GM12878 (cell line): ENCODE measurements at places on chromosomes 16 and 17.

- no peak for DNase-seq
Measured at GRCh38 chr17:45305530-45306087, 11.2 kb downstream of the MAP3K14 start.

DNA sequence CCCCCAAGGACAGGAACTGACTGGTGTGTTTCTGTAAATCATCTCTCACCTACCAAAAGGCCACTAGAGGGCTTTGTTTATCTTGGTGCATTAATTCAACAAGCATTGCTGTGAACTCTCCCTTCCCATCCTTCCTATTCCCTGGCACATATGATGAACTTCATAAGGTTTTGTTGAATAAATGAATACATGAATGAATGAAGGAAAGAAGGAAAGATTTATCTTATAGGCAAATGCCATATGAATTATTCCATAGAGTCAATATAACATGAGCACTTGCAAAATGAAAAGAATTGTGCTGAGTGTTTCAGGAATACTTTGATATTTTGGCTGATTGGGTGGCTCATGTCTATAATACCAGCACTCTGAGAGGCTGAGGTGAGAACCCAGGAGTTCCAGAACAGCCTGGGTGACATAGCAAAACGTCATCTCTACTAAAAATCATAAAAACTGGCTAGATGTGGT, 4.3 kb downstream of the SPDYE4 start:
- no peak for DNase-seq

- no peak for DNase-seq
Measured at GRCh38 chr16:81067166-81067565, 9.9 kb downstream of the C16orf46 start.

DNA sequence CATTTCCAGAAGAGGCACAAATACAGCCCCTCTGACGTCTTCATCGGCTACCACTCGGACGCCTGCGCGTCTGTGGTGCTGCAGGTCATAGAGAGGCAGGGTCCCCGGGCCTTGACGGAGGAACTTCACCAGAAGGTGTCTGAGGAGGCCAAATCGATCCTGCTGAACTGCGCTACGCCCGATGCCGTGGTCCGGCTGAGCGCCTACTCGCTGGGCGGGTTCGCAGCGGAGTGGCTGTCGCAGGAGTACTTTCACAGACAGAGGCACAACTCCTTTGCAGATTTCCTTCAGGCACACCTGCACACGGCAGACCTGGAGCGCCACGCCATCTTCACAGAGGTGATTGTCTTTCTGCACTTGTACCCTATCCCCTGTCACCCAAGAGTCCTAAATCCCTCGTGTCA, 67.0 kb upstream of the ENDOV start:
- DNase-seq = no peak

- no peak for DNase-seq
Measured at GRCh38 chr17:58246104-58246740, 7.8 kb downstream of the LPO start.

DNA sequence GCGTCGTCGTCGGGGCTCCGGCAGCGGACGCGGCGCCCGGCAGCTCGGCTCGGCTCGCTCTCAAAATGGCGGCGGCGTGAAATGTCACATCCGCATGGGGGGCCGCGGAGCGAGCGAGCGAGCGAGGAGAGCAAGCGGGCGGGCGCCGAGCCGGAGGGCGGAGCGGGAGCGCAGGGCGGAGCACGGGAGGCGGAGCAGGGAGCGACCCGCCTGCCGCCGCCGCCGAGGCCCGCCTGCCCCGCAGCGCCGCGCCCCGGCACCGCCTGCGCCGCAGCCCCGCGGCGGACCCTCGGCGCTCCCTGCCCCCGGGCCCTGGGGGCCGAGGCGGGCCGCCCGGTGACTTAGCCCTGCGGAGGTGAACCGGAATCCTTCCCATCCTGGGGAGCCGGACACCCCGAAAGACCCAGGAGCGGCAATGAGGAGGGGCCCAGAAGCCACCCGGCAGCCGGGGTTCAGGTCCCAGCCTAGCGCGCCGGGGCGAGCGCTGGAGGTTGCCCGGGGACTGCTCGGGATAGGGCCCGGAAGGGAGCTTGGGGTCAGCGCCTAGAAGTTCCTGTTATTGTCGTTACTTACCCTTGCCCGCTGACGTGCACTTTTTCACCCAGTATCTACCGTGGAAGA, at the start of gene USP7:
USP7 (minus strand) TSS at position 86 of the 621 bp plus-strand sequence. CDS start 621 bp downstream, outside the sequence.
- DNase-seq = no peak

- no peak for DNase-seq
Measured at GRCh38 chr17:27868565-27868964, 24.6 kb downstream of the LYRM9 start.

DNA sequence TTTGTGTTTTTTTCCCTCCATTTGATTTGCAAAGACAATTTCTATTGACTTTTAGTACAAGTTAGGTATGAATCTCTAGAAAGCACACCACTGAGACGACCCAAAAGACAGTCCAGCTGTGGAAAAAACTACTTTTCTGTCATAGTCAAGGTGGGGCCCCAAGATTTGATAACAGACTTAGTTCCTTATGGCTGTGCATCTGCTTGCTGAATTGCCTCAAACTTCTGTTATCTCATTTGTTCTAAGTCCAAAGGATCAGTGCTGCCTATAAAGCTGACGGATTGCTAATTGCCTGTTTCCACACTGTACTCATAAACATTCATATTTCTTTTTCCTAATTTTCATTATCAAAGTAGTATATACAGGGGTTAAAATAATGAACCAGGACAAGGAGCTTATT, 180.8 kb downstream of the SPECC1 start:
- no peak for DNase-seq

DNA sequence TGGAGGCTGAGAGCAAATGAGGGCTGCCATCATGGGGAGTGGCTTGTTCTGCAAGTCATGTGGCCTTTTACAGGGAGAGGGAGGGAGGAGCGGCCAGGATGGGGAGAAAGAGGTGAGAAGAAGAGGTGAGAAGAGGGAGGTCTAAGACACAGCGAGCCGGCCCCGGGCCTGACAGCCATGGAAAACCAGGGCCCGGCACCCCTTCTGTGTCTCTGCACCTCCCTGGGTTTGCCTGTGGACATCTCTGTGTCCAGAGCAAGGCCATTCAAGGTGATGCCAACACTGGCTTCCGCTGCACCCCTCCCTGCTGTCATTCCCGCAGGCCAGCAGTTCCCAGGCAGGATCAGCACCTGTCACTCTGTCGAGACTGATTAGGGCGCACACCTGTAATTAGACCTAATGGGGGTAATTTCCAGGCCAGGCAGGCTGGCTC, 75.6 kb downstream of the MGAT5B start:
- DNase-seq = no peak

DNA sequence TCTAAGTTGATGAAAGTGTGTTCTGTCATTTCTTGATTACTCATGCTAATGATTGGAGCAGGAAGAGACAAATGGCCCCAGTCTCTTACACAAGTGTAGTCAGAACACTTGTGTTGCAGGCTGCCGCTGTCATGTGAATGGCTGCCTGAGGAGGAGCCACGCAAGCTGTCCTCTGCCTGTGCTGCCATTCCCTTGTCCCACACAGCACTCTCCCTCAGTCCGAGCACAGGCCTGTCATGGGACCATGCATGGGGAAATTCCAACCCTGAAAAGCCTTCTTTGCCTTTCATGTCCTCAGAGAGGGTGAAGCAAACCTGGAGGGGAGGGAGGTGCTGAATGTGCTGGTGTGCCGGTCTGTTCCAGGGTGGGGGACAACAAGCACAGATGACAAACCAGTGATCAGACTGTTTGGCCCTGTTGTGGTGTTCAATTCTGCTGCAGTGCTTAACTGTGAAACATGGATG, 109.4 kb downstream of the MRTFB start:
- no peak for DNase-seq

GRCh38 chr16:87560428-87561199, 41.7 kb upstream of the JPH3 start:
- DNase-seq = no peak

GRCh38 chr16:10791048-10791447, 27.5 kb downstream of the TVP23A start:
- peak; percentile 59 for DNase-seq

- no peak for DNase-seq
Measured at GRCh38 chr16:86761111-86762031, 183.0 kb downstream of the FOXL1 start.

- no peak for DNase-seq
Measured at GRCh38 chr17:17561408-17562145, 29.9 kb downstream of the PEMT start.

DNA sequence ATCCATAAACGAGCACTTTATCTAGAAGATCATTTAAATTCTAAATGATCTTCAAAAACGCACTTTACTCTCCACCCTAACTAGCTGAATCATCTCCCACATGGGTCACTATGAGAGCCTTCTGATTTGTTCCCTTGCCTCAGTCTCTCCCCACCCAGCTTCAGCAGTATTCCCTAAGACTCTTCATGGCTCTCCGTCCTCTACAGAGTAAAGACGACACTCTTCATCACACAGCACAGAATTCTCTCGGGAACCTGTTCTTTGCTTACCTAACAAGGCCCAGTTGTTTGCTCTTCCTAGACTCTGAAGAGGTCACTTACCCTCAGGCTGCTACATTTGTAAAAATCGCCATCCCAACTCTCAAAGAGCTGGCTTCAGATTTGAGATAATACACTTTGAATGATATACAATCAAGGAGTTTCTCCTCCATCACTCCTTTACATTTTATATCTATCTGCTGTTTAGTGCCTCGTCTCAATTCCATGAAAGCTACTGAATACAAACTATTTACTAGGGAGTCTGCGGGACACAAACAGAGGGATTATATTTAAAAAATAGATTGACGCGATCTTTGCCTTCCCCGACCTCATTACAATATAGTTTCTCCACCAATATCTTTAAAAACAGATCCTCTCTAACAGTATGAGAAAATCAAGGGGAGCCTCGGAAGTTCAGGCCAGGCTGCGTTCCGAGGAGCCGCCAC, 511 bp upstream of the LIG3 start:
- no peak for DNase-seq

- DNase-seq = no peak
Measured at GRCh38 chr17:76537578-76538280, at the start of gene CYGB. TSS of gene CYGB (minus strand) at chr17:76537709. CDS start at chr17:76537542, 167 bp downstream.

- no peak for DNase-seq
Measured at GRCh38 chr16:72902206-72902605, 145.7 kb downstream of the ZFHX3 start.

DNA sequence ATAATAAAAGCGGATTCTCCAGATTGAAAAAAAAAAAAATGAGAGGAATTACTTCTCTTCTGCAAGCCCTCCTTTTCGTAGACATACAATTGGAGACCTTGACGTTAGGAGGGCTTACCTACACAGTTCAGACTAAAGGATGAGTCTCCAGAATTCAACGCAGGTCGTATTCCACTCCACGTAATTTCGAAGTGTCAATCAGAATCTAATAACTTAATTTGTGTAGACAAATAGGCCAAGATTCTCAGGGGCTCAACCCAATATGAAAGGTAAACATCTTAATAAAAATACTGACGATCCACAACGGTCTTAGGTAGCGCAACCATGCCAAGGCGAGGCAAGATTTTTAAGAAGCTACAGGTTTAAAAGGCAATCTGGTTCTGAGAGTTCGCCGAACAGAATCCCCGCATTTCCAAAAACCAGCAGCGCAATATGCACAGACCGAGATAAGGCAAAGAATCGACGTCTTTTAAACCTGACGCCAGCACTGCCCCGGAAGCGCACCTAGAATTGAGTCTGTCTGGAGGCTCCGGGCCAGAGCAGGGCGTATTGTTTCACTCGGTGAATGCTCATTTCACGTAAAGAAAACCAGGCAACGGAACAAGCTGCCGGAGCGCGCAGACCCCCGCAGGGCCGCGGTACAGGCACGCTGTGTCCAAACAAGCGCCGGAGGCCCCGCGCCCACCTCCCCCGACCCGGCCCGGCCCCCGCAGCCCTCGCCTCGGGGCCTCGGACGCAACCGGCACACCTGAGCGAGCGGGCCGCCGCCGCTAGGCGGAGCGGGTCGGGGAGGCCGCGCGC, 623 bp downstream of the MBTPS1 start:
- no peak for DNase-seq

DNA sequence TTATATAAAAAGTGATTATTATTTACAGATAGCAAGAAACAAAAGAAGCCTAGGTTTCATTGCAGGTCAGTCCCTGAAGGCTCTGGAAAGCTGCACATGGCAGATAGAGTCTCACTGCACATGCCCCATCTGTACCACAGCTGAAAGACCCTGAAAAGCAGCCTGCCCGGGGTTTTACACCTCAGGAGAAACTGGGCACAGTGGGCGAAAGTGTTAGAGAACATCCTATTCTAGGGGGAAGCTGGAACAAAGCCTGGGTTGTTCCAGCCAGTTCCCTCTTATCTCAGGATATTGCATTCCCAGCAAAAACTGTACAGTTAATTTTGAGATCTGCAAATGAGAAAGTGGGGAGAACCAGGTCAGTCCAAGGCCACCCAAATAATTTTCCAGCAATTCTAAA, 419.7 kb downstream of the CNTNAP4 start:
- DNase-seq = no peak

- DNase-seq = peak; percentile 46
Measured at GRCh38 chr16:80480664-80481063, 60.1 kb upstream of the DYNLRB2 start.

DNA sequence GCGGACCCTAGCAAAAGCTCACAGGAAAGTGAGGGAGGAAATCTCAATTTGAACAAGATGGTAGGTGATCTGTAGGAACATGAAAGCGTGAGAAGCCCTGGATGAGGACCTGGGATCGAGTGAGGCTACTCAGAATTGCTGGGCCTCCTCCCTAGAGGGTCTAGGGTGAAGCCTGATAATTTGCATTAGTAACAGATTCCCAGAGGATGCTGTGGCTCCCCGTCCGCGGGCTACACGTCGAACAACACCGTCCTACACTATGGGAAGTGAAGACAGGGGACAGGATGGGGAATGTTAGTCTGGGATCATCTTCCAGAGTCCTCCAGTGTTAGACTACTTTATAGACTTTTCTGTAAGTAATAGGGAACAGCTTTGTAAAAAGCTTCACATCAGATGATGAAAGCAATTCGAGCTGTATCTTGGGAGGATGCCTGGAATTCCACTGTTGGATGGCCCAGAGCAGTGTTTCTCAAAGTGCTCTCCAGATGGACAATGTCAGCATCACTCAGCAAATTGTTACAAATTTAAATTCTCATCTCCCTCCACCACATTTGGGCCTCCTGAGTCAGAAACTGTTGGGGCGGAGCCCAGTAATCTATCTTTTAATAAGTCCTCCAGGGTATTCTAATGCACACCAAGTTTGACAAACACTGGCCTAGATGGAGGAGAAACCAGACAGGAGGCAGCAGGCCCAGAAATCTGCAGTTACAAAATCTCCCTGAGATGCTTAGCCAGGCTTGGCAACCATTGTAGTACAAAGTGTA, 6.5 kb downstream of the FNDC8 start:
- DNase-seq = no peak

DNA sequence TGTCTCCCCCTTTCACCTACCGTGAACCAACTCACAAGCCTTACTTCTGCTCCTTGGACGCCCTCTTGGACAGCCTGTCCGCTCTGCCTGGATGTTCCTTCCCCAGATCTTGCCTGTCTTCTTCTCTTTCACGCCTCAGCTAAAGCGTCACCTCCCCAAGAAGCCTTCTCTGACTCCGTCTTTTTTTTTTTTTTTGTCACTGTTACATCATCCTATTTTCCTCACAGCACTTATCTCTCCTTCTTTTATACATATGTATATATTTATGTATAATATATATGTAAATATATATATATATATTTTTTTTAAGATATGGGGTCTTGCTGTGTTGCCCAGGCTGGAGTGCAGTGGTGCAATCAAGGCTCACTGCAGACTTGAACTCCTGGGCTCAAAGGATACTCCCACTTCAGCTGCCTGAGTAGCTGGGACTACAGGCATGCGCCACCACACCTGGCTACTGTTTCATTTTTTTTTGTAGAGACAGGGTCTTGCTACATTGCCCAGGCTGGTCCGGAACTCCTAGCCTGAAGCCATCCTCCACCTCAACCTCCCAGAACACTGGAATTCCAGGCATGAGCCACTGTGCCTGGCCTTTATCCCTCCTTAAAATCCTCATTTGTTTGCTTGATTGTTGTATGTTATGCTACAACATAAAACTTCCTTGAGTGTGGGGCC, 16.5 kb upstream of the AKTIP start:
- DNase-seq = no peak
